HFFc6 (cell line): ENCODE measurements at places on chromosomes 7 and 10.

DNA sequence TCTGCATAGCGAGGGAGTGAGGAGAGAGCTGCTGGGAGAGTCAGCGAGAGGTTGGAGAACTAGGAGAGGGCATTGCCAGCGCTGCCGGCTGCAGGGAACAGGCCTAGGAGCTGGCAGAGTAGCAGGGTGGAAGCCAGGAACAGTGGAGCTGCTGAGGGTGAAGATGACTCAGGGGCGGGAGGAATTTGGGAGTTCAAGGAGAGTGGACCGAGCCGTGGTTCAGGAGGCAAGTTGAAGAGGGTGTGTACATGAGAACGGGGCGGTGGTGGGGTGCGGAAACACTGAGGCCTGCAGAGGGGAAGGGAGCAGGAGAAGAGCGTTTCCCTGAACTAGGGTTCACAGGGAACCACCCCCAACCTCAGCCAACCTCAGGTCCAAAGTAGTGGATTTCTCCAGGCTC lies 31.5 kb downstream of the HIF1AN start:
- no peak for DNase-seq

DNA sequence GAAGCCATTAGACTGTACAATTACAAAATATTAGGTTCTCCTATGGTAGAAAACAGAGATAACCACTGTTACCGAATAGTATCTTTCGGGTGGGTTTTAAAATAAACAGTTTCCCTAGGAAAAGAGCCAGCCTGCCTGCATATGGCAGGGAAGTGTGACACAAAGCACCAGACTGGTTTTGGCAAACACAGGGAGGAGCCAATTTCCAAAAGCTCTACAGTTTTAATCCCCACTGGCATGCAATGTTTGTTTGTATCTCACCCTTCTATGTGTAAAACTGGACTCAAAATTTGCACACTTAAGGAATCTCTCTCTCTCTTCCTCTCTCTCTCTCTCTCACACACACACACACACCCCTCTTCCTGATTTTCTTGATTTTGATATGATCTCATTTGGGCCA lies 261.7 kb downstream of the ETV1 start:
- DNase-seq = no peak

- no peak for DNase-seq
These were observed 4.4 kb upstream of the CLIP2 start for GRCh38 chr7:74284781-74285259.

DNA sequence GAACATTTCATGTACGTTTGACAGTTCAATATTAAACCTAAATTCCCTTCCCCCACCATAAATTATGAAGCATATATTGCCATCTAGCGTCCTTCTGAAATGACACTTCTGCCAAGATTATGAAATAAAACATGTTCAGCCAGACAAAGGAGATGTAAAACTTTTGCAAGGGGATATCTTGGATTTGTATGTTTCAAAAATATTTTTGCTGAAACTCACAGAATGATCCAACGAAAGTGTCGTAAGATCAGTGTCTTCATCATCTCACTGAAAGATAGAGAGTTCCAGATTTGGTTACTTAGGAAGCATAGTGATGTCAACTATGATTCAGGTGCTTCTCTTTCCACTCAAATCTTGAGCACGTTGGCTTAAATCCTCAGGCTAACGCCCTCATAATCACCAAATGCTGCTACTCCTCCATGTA lies 904.3 kb downstream of the XPNPEP1 start:
- no peak for DNase-seq

DNA sequence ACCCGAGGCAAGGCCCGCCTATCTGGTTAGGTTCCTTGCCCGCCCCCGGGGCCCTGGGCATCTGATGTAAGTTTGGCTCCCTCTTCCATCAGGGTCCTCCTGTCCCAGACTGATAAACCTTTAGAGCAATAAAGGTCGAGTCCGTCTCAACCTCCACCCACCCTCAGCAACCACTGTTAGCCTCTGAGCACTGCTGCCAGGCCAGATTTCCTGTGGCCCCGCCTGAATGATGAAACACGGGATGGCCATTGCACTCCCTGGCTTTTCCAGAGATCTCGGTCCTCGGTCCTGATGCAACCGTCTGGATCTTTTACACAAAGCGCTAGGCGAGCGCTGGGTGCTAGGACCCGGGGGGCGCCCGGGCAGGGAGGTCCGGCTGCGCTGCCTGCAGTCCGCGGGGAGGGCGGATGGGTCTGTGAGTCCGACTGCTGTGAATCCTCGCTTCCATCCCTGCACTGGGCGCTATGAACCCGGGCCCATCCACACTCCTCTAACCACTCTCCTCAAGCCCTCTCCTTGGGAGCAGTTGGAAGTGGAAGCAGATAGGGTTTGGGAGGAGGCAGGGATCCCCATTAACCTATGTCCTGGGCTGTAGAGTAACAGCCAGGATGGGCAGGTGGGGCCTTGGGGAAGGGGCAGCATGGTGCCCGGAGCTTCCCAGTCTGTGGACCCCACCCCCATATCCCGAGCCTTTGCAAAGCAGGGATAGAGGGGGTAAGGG lies 875 bp upstream of the DDIT4 start:
- peak; percentile 91 for DNase-seq
